ENCODE measurements at places on chromosomes 12 and 14. TPM values are rescaled to one million over a fixed set of nuclear protein-coding genes. Genes with fewer than 3 reads are reported as not detected.

Gene DYNC1H1
- total RNA-seq: 524 TPM

Gene HCAR3
- total RNA-seq: not detected

Gene RNASE3
- not detected for total RNA-seq

Gene SCNN1A
- not detected for total RNA-seq

Gene CLEC2B
- not detected for total RNA-seq

Gene KERA
- not detected for total RNA-seq

Gene PCED1B
- 5.4 TPM for total RNA-seq

DNA sequence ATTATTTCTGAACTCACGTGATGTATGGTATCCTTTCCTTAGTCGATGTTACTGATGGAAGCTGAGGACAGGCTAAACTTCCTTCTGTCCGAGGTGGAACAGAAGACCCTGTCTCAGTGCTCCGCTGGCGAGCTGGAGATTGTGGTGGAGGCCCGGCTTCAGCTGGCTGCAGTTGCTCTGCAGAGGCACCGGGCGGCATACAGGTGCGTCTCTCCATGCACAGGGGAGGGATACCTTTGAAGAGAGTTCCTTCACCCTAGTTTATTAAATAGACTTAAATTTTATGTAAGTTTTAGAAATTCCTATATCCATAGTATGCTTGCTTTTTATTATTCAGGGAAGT, 186.7 kb upstream of the NEDD1 start:
- no peak for DNase-seq

DNA sequence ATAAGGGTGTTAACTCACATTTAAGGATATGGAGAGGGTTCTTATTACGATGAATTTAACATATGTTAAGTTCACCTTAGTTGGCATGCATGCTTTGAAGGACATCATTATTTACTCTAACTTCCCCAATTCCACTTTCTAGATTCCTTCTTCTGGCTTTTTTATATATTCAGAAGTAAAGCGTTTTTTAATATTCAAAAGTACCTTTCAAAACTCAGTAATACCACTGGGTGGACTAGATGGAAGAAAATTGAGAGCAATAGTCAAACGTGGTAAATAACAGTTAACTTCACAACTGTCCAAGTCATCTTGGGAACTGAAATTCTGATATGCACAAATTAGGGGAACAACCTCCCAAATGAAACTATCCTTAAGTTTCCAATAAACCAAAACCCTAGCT, 9.1 kb downstream of the SINHCAF start:
- DNase-seq: no peak

GRCh38 chr12:32897281-32897610, 669 bp upstream of the PKP2 start:
- DNase-seq: no peak

GRCh38 chr12:108702595-108703320, 28.6 kb downstream of the CORO1C start:
- DNase-seq: no peak

DNA sequence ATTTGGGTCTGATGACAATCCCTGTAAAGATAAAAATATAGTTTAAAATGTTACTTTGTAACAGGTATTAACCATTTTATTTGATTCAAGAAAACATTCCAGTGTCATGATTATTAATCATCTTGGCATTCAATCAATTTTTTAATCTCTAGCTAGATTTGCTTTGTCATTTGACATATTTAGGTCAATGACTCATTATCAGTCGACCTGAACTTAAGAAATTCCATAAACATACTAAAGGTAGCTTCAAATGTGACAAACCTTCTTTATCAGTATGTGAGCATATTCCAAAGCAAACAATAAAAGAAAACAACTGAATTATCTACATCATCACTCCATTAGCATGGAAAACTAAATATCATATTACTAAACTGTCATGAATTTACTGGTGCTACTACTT, 50.8 kb upstream of the CDKL1 start:
- peak; percentile 5 for DNase-seq

- DNase-seq: no peak
Observed at GRCh38 chr14:69675877-69676416, 64.6 kb downstream of the SUSD6 start.

DNA sequence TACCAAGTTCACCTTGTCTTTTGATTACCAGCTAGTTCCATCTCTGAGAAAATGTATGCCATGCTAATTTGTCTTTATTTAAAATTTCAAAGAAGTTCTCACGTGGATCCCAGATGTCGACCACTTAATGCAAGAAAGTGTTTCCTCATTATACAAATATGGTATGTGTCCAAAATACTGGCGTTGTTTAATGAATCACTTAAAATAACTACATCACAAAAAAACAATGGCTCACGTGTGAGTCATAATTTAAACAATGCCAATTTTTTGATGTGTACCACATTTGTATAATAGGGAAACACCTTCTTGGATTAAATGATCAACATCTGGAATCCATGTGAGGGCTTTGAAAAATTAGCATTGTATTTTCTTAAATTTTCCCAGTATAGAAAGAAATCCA, 40.8 kb downstream of the DBX2 start:
- no peak for DNase-seq

DNA sequence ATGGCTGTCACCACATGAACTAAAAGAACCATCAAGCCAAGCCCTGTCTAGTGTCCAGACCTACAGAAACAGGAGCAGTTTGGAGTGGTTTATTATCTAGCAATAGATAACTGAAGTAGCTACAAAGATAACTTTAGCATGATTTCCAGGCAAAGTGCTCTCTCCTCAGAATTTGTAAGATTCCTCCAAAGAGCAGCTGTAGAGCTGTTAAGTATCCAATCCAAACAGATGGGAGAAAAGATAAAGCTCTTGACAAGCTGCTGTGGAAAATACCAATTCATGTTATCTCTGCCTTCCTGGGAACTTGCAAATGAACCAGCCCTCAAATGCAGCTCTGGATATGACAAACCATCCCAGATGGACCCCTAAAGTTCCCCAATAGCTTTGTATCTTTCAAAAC, 78.9 kb upstream of the RESF1 start:
- no peak for DNase-seq

DNA sequence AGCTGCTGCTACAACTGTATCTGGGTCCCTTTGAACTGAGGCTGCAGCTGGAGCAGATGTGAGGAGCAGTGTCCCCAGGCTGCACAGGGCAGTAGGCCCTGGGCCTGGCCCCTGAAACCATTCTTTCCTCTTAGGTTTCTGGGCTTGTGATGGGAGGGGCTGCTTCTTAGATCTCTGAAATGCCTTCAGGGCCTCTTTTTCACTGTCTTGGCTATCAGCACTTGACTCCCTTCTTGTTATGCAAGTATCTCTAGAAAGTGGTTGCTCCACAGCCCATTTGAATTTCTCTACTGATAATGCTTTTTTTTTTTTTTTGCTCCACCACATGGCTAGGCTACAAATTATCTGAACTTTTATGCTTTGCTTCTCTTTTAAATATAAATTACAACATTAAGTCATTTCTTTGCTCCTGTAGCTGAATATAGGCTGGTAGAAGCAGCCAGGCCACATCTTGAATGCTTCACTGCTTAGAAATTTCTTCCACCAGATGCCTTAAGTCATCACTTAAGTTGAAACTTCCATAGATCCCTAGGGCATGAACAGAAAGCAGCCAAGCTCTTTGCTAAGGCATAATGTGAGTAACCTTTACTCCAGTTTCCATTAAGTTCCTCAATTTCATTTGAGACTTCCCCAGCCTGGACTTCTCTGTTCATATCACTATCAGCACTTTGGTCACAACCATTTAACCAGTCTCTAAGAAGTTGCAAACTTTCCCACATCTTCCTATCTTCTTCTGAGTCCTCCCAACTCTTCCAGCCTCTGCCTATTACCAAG, 41.1 kb downstream of the ACSM4 start:
- DNase-seq: no peak

- peak; percentile 74 for DNase-seq
Observed at GRCh38 chr14:105087308-105087962, 22.2 kb upstream of the GPR132 start.

DNA sequence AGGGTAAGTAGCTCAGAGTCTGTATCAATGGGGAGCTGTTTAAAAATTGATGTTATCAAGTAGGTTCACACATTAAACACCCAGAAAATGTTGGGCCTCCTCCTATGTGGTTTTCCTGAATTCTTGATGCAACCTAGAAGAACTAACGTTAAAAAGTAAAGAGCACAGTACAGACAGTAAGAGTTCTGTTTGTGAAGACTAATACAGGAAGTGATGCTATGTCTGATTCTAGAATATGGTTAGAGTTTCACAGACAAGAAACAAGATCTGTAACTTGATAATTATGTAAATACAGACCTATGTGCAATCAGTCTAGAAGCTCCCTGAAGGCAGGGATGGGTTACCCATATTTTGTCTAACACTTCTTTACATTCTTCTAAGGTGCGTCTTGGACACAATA, 214.9 kb upstream of the BTG1 start:
- DNase-seq: no peak

GRCh38 chr12:71567537-71567936, 96.1 kb downstream of the ZFC3H1 start:
- DNase-seq: peak; percentile 19
